ENCODE measurements at places on chromosomes 12 and 14.

GRCh38 chr12:127516467-127516866 is 750.5 kb upstream of the TMEM132C start:
- DNase-seq = no peak

- DNase-seq = no peak
These were observed 663 bp downstream of the LRRK2 start for GRCh38 chr12:40225337-40225983.

- no peak for DNase-seq
These were observed 54.1 kb upstream of the GPR68 start for GRCh38 chr14:91298576-91298975.

GRCh38 chr14:45526715-45527549 is 273.9 kb upstream of the MIS18BP1 start:
- peak; percentile 64 for DNase-seq

DNA sequence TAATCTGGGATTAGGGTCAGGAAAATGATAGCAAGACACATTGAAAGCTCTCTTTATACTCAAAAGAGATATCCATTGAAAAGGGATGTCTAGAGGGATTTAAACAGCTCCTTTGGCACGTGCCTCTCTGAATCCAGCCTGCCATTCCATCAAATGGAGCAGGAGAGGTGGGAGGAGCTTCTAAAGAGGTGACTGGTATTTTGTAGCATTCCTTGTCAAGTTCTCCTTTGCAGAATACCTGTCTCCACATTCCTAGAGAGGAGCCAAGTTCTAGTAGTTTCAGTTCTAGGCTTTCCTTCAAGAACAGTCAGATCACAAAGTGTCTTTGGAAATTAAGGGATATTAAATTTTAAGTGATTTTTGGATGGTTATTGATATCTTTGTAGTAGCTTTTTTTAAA is 25.4 kb upstream of the PLEKHD1 start:
- DNase-seq = no peak

DNA sequence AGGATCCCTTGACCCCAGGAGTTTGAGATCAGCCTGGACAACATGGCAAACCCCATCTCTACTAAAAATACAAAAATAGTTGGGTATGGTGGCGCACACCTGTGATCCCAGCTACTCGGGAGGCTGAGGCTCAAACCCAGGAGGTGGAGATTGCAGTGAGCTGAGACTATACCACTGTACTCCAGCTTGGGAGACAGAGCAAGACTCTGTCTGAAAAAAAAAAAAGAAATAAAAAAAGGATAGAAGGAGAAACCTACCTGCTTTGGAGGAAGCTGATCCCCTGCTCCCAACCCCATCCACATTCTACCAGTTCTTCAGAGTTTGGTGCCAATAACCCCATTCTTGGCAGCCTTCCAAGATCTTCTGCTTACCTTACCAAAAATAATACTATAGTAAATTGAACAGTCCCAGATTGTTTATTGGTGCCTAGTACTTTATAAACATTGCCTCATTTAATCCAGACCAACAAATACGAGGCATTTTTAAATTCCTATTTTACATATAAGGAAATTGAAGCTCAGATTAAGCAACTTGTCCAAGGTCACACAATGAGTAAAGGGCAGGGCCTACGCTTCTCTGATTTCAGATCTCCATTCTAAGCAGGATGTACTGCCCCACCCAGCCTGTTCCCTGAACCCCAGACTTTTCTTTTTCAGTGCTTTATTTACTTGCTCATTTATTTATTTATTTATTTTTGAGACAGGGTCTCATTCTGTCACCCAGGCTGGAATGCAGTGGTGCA is 33.2 kb upstream of the FAM222A start:
- no peak for DNase-seq

DNA sequence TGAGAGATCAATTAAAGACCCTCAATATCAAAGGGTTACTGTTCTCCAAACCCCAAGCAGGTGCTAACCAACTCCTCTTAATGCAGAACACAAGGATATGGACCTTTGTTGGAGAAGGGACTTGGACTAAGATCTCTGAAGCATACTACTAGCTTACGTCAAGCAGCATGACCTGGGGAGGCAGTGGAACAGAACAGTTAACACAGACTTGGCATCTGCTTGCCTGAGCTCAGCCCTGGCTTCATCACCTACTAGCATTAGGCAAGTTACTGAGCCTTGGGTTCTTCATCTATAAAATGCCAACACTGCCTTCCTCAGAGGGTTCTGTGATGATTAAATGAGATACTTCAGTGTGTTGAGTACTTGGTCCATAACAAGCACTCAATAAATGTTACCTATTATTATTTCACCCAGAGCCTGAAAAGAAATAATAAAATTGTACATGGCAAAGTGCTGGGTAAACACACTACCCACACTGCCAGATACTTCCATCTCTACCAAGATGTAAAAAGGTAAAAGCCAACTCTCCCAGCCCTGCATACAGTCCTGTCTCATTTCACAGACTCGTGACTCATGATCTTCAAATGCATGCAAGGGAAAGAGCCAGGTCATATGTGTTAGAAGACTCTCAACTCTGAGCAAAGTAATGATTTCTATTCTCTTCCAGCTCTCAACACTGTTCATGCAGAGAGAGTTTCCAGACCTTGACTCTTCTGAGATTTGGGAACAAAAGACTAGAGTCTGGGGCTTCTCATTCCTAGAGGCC is 39.7 kb downstream of the FMNL3 start:
- no peak for DNase-seq

- peak; percentile 35 for DNase-seq
These were observed 393 bp upstream of the DCAF5 start for GRCh38 chr14:69153152-69153872.

DNA sequence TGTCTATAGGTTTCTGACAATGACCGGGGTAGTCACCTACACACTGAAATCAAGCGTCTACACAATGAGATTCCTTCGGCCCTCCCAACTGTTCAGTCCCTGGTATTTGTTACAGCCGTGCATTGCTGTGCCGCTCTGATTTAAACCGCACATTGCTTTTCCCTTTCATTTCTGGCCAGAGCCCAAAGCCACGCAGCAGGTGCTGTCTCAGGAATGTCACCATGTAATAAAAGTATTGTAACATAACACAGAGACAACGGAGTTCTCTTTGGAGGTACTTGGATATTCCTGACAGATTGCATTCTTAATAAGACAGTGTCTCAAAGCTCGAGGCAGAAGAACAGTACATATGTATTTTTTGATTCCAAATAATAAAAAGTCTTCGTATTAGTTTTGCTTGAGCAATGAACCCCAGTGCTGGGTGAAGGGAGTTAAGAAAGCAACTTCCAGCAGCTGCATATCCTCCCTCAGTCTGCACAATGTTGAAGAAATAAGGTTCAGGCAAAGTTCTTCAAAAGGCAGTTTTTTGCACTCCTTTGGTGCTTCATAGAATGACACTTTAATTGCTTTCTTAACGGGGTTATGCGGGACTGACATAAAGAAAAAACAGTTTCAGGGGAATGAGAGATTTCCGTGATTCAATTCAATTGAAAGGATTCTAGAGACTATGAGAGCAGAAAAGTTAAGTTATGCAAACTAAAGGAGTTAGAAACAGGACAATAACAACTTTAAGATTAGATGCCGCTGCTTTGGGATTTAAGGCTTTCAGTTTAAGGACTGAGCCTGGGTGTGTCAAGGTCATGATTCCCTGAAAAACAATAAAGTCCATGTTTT is 288.7 kb upstream of the FLRT2 start:
- DNase-seq = no peak

GRCh38 chr12:124928095-124928911 is 13.9 kb upstream of the UBC start:
- peak; percentile 98 for DNase-seq

DNA sequence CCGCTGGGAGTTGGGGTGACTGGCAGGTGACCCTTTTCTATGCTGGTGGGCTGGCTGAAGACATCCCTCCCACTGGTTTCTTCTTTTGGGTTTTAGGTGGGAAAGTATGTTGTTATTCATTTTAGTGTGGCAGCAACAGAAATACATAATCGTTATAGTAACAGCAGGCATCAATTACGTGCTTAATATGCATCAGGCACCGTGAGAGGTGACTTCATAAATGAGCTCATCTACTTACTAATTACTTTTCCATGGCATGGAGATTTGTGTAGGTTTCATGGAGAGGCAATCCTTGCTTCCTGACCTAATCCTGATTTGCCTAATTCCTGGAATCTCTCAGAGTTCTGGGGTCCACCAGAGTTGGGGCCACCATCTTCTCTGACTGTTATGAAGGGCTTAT is 13.4 kb upstream of the CELA1 start:
- no peak for DNase-seq

DNA sequence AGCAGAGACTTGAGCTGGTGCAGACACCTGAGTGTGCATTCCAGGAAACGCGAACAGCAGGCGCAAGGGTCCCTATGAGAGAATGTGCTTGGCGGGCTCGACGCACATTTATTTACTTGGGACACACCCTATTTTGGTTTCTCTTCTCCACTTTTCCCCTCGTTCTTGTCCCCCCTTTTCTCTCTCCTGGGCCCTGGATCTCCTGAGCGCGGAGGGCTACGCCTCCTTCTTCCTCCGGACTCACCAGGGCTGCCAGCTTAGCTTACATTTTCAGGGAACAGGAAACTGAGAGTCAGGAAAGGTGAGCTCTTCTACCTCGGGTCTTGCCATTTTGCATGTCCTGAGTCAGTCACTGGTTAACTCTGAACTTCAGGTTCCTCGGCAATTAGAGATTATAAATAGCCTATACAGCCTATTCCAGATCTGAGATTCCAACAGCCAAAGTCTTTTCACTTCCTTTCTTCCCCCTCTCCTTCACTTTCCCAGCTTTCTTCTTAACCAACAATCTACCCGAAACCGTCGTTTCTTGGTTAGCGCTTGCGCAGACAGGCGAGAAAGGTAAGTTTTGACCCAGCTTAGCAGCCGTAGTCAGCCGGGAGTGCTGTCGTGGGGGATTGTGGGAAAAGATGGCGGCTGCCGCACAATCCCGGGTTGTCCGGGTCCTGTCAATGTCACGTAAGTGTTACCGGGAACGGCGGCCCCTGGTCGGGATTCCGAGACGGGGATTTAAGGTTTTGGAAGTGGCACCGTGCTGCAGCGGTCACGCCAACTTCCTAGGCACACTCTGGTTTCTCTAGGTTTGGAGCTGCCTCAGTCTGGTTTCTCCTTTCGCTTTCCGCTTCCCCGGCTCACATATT is at the start of the genes AKAP3 and NDUFA9:
TSS of gene AKAP3 (minus strand) at position 551 of the 857 bp plus-strand sequence. CDS start 10,855 bp downstream, outside the sequence.
TSS of gene NDUFA9 (plus strand) at position 614 of the 857 bp plus-strand sequence. CDS start at position 627, 13 bp downstream.
- peak; percentile 91 for DNase-seq

Measured in SW480 (cell line).